Right lung (tissue), 10 donors: ENCODE measurements at places on chromosomes 5 and 9.

DNA sequence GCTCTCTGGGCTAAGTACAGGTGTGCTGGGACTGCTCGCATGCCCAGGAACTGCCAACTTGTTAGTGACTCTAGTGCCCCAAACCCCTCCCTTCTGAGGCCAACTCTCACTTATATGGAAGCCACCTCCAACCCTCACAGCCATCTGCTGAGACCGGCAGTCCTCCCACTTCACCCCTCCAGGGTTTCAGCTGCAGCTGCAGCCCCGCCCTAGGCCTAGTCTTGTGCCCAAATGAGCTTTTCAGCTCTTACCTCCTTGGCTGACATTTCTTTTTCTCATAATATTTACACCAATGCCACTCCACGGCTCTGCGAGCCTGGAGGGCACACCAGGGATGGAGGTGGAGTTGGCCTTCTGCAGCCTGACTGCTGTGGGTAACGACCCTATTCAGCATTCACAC lies 166.6 kb downstream of the ROR2 start:
- DNase-seq: no peak

- DNase-seq: no peak
Measured at GRCh38 chr5:172417130-172417841, 37.0 kb downstream of the SH3PXD2B start.

DNA sequence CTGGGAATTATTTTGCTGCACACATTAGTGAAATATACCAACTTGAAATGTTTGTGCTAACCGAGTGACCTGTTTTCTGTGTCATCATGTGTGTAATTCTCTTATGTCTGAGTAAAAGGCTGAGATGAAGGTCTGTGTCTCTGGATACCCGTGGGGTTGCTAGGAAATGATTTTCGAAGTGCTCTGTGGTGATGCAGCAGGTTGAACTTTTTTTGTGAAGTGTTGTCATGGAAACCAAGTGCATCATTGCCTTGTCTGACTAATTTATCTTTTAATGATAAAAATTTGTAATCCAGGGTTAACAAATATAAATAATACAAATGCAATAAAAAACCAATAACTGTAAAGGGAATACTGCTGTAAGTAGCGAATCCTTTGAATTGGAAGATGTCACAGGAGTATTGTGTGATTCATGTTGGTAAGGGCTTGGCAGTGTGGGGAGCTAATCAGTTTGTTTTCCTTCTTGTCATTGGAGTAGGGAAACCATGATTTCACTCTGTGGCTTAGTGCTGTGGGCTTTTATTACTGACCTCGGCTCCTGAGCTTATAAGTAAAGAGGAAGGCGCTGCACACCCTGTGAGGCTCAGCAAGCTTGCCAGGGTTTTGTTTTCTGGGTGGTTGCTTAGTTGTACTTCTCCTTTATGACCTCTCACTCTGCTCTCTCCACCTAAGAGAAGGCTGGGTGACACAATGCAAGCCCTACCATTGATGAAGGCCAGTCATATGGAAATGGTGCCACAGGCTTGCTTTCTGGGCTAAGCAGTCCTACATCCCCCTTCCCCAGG lies 22.3 kb downstream of the PDE8B start:
- no peak for DNase-seq

- no peak for DNase-seq
Measured at GRCh38 chr9:118618849-118619248, 750.4 kb downstream of the BRINP1 start.

- DNase-seq: no peak
Measured at GRCh38 chr9:90956026-90956810, 154.6 kb downstream of the SYK start.

DNA sequence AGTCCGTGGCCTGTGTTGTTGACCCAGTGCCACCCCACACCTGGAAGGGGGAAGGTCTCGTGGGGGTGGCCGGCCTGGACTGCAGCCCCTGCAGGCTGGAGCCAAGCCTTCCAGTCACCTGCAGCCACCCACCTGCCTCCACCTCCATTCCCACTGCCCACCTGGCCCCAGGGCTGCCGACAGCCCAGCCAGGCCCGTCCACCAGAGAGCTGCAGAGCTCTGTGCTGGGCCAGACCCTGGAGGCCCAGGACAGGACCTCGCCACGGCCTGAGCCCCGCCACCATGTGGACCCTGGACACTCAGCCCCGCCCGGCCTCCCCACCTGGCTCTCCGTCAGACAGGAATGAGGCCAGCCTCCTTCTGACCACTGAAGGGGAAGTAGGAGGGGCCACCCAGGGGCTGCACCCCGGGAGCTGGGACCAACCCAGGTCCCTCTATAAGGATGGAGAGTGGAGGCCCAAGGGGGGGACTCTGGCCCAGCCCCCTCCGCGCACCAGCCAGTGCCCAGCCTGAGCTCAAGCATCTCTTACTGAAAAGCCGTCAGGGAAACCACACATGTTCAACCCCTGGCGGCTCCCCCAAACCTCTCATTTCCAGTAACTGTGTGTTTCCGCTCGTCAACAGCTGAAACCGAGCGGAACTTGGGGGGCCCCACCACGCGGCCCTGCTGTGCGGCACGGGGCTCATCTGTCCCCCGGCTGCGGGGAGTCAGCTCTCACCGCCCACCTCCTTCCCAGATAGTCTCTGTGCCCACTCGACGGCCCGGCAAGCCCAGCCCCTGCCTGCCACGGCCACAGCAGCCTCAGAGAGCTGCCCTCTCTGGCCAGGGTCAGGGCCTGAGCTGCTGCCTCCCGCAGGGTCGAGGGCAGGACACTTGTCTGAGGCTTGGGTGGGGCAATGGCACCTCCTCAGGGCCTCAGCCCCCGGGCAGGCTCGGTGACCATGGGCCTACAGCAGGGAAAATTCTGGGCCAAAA lies 12.8 kb downstream of the NOTCH1 start:
- no peak for DNase-seq

- no peak for DNase-seq
Measured at GRCh38 chr5:176677209-176677939, 30.1 kb downstream of the TSPAN17 start.

DNA sequence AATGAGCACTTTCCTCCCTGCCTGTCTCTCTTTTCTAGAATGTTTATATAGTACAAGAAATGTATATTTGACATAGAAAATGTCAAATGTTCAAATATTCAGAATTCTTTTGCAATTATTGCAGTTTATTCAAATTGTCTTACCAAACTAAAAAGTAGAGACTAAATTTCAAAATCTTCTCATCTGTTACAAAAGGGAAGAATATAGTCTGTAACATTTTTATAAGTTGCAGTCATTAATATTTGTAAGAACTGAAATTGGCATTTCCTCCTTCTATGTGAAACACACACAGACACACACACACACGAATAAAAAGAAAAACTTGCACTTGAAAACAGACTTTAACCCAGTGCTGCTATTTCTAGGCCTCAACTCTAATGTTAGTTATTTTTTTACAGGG lies 56.4 kb downstream of the NR3C1 start:
- DNase-seq: no peak

DNA sequence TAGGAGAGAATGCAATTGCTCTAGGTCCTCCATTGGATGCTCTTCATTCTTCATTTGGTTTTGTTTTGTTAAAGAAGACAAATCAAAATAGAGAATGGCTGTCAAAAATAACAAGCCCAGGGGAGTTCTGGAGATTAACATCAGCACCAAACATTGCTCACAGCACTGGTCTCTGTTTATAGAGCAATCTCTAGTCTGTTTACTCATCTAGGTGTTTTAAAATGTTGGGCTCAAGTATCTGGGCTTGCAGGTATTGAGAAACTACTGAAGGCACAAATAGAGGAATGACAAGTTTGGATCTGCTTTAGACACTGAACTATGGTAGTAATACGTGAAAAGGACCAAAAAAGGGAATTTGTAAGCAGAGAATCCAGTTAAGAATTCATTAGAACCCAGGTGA lies 77.0 kb upstream of the TMC1 start:
- no peak for DNase-seq

DNA sequence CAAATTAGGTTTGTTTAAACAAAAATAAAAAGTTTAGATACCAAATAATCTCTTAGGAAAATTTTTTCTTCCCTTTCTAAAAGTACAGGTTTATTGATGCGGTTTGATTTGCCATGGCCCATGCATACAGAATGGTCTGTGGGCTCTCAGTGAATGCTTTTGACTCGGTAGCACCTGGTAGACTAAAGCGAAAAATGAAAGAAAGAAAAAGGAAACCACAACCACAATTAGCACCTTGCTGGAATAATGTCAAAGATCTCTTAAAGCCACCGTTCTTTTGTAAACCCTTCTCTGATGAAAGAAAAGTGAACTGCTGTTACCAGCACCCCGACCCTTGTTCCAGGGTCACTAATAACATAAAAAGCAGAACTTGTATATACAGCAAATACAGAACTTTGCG lies 157.9 kb downstream of the NFIB start:
- no peak for DNase-seq

DNA sequence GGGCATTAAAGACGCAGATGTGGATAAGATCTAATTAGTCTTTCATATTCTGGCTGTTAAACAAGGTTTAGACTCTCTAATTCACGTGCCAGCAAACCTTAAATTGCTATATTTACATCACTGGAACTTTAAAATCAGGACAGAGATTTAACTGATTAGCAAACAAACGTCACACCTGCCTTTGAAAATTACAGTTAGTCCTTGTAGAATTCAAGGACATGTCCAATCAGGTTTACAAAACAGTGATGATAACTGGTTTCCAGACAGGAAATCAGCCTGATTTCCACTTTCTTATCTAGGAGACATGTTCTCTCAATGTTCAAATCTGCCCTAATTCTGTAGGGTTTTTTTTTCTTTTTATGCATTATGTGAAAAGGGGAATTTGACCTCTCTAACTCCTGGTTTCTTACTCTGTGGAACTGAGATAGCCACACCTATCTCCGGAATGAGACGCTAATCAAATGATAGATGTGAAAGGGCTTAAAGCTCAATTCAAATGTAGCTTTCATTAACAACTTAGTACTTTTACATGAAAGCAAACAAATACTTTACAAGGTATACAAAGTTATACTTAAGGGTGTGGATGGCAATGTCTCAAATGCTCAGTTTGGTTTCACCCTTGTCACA lies 26.5 kb downstream of the SPINK5 start:
- no peak for DNase-seq

GRCh38 chr5:152942633-152943336 lies 537.7 kb upstream of the NMUR2 start:
- no peak for DNase-seq

GRCh38 chr9:122376796-122377195 lies 6.0 kb downstream of the PTGS1 start:
- DNase-seq: no peak

DNA sequence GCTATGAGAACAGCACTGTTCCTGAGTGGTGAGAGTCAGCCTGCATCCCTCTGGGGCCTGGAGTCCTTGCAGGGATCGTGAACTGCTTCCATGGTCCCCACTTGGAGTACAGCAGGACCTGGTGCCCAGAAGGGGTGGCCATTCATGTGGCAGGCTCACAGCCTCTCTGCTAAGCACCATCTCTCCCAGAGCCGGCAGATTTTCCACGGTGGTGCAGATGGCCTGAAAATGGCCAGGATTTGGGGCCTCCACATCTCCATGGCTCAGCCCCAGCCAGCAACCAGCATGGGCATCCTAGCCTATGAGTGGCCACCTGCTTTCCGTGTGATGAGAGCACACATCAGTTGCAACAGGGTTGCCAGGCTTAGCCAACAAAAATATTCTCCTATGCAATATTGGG lies 33.9 kb upstream of the SEMA4D start:
- DNase-seq: no peak

GRCh38 chr5:29037716-29038115 lies 1999.3 kb upstream of the CDH9 start:
- no peak for DNase-seq

DNA sequence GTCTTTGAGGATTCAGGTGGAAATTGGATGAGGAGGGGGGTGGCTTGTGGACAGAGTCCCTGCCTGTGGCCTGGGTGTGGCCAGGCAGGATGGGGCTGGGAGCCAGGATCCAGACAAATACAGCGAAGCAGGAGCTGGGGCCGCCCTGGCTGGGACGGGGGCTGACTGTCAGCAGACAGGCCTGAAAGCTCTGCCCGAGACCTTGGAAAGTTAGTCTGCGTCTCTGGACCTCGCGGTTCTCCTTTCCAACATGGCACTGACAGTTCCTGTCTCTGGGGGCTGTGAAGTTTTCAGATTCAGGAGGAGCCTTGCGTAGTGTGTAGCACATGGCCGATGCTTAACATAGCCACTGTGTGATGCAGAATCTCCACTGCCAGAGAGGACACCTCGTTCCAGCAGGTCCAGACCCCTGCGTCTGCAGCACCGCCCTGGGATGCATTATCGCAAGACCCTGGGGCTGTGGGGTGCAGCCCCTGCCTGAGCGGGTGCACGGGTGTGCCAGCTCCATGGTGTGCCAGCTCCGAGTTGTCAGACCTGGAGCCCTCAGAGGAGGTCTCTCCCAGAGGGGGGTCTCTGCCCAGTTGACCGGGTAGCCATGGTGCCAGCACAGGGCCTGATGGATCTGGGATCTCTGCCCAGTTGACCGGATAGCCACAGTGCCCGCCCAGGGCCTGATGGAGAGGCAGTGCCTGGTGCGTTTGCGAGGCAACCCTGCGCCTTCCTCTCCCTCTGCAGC lies 89.3 kb downstream of the COL5A1 start:
- DNase-seq: no peak

DNA sequence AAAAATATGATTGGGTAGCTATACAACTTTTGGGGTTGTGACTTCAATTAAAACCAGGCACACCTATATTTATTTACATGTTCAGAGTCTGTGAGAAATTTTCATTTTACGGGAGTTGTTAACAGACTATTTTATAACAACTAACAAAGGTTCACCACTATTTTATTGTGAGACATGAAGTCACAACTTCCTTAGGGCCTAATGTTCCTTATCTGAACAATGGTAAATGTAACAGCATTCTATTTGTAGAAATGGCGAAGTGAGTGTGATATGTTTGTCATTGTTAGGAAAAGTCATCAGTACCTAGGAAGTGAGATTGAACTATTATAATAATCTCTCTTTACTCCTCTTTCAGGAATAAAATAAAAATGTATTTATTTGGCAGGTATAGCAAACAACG lies 67.4 kb downstream of the CSNK1G3 start:
- DNase-seq: no peak

GRCh38 chr9:87540444-87541105 lies 42.9 kb downstream of the DAPK1 start:
- no peak for DNase-seq
